ENCODE measurements at places on chromosomes 2 and 18. TPM values are rescaled to one million over a fixed set of nuclear protein-coding genes. Genes with fewer than 3 reads are reported as not detected.

Gene IL37
- 2.6 TPM for total RNA-seq

Gene MRO
- 0.55 TPM for total RNA-seq

Gene TRMT61B
- 21.7 TPM for total RNA-seq

DNA sequence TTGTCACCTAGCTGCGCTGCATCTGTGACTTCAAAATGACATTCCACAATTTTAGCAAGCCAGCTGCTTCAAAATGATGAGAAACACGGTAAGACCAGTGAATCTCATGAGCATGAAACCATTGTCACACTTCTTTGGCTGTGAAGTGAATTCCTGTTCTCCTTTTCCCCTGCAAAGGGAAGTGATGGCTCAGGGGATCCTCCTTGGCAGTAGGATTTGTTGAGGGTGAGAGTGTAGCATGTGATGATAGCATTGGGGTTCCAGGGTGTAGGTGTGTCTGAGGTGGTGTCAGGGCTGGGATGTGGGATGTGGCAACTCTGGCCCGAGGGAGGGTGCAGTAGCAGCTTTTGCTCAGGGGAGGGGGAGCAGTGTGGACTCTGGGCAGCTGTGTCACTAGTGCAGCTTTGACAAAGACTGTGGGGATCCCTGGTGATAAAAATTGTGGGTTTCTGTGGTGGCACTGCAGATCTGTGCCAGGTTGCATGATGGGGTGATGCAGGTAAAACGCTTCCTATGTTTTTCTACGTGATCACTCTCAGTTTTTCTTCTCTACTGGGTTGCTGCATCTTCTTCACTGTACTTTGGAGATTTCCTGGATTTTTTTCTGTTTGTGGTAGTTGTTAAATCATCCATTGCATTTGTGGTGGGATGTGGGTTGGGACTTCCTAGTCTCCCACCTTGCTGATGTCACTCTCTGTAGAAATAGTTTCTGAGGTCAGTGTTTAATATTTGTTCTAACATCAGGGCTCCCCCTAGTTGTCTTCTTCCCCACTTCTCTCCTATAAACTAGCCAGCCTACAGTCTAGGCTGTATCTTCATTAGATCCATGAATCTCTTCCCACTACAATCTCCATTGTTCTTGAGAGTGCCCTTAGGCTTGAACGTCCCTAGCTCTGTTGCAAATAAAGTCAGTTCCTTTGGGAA lies 107.0 kb downstream of the ACTR3 start:
- H3K36me3 ChIP-seq, result no peaks in the 10 kb centered on the region
- no peak for DNase-seq
- no peaks in the 10 kb centered on the region for H3K4me1 ChIP-seq
- peaks cover 21% of the 10 kb centered on the region for H3K27me3 ChIP-seq
- no peak overlapping the region for H3K4me3 ChIP-seq
- no peak overlapping the region for H3K27ac ChIP-seq

GRCh38 chr2:76406134-76406855 lies 695.6 kb upstream of the GCFC2 start:
- no peak overlapping the region for H3K27ac ChIP-seq
- no peaks in the 10 kb centered on the region for H3K4me1 ChIP-seq
- H3K36me3 ChIP-seq, result no peaks in the 10 kb centered on the region
- H3K27me3 ChIP-seq, result no peaks in the 10 kb centered on the region
- no peak for DNase-seq

DNA sequence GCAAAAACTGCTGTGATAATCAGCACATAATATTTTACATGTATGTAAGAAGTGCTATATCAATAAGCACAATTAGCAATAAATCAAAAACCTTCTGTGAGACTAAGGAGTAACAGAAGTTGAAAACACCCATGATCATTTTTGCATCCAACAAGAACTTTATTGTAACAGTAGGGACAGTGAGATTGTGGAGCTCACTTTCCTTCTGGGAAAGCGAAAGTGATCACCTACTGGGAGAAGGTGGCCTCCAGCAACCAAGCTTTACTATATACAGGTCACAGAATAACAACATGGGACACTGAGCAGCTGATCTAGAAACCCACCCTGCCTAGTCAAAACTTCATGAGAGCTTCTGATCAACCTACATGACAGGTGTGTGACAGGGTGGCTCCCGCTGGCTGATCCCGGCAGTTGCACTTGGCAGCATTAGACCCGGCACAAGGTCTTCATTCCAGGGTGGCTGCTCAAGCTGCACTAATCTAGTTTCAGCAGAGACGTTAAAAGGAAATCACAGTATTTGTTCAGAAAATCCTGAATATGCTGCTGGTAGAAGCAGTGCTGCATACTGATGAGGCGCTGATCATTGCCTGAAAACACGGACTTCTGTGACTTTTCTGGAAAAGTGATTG lies 63.5 kb upstream of the ARL5A start:
- no peak overlapping the region for H3K4me3 ChIP-seq
- H3K36me3 ChIP-seq, result no peaks in the 10 kb centered on the region
- no peak overlapping the region for H3K27ac ChIP-seq
- H3K4me1 ChIP-seq, result no peaks in the 10 kb centered on the region

GRCh38 chr2:65022189-65022588 lies 33.0 kb downstream of the SLC1A4 start:
- DNase-seq, result no peak
- no peak overlapping the region for H3K27ac ChIP-seq
- no peak overlapping the region for H3K4me3 ChIP-seq
- H3K27me3 ChIP-seq, result no peaks in the 10 kb centered on the region
- no peaks in the 10 kb centered on the region for H3K4me1 ChIP-seq
- no peaks in the 10 kb centered on the region for H3K36me3 ChIP-seq

DNA sequence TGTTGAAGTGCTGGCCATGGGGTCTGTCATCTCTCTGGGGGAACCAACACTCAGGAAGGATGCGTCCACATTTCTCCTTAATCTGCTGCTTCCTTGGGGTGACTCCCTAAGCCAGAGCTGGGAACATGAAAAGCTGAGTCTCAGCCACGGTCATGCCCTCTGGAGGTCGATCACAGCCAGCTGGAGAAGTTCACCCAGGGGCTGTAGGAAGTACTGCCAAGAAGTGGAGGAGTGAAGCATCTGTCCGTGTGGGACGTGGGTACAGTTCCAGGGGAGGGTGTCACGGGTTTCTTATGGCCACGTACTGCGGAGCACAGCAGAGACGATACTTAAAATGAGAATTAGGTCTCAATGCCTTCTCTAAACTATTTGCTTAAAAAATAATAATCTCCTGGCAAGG lies 42.4 kb upstream of the IGFBP2 start:
- no peaks in the 10 kb centered on the region for H3K27me3 ChIP-seq
- H3K4me1 ChIP-seq, result no peaks in the 10 kb centered on the region
- DNase-seq, result no peak
- no peaks in the 10 kb centered on the region for H3K36me3 ChIP-seq

GRCh38 chr2:115359550-115359949 lies 917.1 kb downstream of the DPP10 start:
- H3K36me3 ChIP-seq, result no peaks in the 10 kb centered on the region
- H3K27ac ChIP-seq, result no peak overlapping the region
- DNase-seq, result no peak
- H3K4me3 ChIP-seq, result no peak overlapping the region

DNA sequence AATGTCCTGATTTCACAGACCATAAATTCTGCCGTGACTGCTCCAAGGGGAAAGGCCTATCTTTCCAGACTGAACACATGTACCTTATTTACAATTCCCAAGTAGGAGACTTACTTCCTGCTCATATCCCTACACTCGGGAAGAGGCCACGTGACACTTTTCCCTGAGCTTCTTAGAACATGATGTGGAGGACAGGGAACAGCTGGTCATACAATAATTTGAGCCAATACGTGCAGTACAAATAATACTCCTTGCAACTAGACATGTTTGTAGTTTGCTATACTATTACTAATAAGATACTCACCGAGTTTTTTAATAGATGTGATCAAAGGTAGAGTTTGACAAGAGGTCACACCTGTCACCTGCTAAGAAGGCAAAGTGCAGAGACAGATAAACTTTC lies 256.4 kb downstream of the SP3 start:
- peaks cover 7% of the 10 kb centered on the region for H3K4me1 ChIP-seq
- no peak overlapping the region for H3K27ac ChIP-seq
- DNase-seq, result no peak

DNA sequence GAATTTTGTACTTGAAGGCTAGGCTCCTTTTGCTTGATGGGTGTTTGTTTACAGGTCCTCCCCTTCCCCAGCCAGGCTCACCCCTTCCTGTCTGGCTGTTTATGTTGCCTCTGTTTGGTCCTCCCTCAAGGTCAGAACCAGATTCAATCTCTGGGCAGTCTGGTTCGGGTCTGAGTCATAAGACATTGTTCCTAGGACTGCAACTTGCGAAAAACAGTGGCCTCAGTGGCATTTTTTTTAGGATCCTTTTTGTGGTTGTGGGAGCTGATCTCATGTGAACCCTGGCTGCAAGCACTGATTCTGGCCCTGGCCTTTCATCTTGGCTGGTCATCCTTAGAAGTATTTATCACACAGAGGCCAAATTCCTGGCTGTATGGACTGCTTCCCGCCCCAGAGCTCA lies 370.4 kb downstream of the CLIP4 start:
- no peaks in the 10 kb centered on the region for H3K36me3 ChIP-seq
- no peak for DNase-seq
- H3K27me3 ChIP-seq, result no peaks in the 10 kb centered on the region
- no peak overlapping the region for H3K4me3 ChIP-seq

DNA sequence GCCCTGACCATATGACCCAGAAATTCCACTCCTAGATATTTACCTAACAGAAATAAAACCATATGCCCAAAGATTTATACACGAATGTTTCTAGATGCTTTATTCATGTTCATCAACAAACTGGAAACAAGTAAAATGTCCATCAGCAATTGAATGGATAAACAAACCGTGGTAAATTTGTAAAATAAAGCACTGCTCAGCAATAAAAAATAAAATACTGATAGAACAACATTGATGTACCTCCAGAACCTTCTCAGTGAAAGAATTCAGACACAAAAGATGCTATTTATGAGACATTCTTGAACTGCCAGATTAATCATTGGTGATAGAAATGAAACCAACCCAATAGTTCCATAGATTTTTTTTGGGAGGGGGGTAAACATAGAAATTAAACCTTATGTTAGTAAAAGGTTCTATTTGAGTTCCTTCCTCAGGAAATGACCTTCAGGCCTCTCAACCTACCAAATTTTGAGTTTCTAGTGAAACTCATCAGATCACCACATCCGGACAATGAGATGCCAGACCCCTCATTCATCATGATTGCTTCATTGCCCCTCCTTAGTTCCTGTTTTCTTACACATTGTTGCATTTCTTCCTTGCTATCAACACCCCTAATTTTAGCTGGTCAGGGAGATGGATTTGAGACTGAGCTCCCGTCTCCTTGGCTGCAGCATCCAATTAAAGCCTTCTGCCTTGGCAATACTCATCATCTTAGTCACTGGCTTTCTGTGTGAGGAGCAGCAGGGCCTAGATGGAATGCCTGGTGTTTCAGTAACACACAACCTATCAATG lies 203.5 kb downstream of the LPIN1 start:
- no peak overlapping the region for H3K27ac ChIP-seq
- DNase-seq, result no peak
- no peaks in the 10 kb centered on the region for H3K36me3 ChIP-seq
- no peaks in the 10 kb centered on the region for H3K4me1 ChIP-seq

GRCh38 chr2:206556357-206556949 lies 85.8 kb upstream of the FAM237A start:
- H3K4me1 ChIP-seq, result peaks cover 17% of the 10 kb centered on the region
- peaks cover 4% of the 10 kb centered on the region for H3K27me3 ChIP-seq
- no peaks in the 10 kb centered on the region for H3K36me3 ChIP-seq
- no peak overlapping the region for H3K27ac ChIP-seq
- peak; percentile 77 for DNase-seq

DNA sequence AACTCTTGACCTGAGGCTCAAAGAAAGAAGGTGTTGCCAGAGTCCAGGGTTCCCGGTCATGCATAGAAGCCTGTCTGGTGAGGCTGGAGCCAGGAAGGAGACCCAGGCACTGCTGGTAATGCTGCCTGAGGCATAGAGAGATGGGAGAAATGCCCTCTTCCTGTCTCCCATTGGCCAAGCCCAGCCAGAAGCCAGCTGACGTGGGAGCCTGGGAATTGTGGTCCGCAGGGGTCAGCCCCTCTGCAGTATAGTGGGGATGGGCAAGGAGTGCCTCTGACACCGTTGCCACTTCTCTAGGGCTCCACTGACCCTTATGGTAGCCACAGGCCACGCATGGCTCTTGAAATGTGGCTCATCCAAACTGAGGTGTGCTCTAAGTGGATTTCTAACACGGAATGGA lies 95.7 kb downstream of the CTIF start:
- no peaks in the 10 kb centered on the region for H3K27me3 ChIP-seq
- no peak for DNase-seq
- peaks cover 9% of the 10 kb centered on the region for H3K4me1 ChIP-seq
- H3K27ac ChIP-seq, result no peak overlapping the region

DNA sequence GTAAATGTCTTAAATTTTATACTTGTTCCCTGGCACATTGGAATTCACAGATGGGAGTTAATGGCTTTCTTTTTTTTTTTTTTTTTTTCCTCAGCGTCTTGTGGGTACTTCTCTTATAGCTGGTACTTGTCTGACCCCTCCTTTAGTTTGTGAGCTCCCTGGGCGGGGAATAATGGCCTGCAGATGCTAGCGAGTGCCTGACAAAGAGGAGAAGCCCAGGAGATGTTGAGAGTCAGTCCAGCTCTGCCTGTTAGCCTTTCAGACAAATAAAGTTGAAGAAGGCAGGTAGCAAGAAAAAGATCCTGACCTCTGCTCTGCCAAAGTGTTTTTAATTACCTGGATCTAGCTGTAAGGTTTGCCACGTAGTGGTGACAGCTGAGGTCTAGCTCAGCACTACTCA lies 6.6 kb downstream of the BCL2L11 start:
- H3K4me1 ChIP-seq, result peaks cover 6% of the 10 kb centered on the region
- H3K36me3 ChIP-seq, result peaks cover 51% of the 10 kb centered on the region
- no peak for DNase-seq
- no peak overlapping the region for H3K4me3 ChIP-seq

DNA sequence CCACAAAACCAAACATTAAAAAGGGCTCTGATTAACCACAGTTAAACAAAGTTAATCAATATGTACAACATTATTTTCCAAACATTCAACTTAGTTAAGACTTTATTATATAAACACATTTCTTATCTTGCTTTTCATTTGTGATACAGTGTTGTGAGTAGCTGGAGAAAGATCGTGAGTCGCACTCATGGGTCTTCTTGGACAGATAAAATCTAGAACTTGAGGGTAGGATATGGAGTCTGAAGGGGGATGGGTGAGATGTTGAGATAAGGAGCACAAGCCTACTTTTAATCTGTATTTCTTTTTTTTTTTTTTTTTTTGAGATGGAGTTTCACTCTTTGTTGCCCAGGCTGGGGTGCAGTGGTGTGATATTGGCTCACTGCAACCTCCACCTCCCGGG lies 22.6 kb upstream of the TMEM214 start:
- peak overlapping the region; percentile 43 for H3K27ac ChIP-seq
- no peak for DNase-seq
- H3K36me3 ChIP-seq, result no peaks in the 10 kb centered on the region

DNA sequence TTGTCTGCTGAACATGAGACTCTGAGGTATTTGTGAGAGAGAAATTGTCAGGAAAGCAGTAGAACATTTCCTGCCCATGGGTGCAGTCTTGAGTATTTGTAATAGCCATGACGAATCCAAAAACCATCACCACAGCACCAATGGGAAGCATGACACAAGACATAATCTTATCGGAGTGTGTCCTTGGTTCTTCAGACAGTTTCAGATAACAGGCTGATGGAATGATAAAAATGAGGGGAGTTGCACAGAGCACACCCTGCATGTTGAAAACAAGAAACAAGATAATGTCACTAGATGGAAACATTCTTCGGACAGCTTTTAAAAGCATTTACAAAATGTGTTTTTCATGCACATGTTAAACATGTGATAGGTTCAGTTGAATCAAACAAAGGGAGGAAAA lies 56.9 kb downstream of the SLC38A11 start:
- peaks cover 17% of the 10 kb centered on the region for H3K4me1 ChIP-seq
- DNase-seq, result no peak
- no peaks in the 10 kb centered on the region for H3K36me3 ChIP-seq
- no peak overlapping the region for H3K4me3 ChIP-seq
- H3K27me3 ChIP-seq, result no peaks in the 10 kb centered on the region
